H4 (cell line): ENCODE measurements at places on chromosomes 2 and 18.

GRCh38 chr2:109218087-109218791, 89.2 kb downstream of the SH3RF3 start:
- peak; percentile 59 for DNase-seq

GRCh38 chr18:34773961-34774766, 64.1 kb downstream of the DTNA start:
- peak; percentile 13 for DNase-seq

DNA sequence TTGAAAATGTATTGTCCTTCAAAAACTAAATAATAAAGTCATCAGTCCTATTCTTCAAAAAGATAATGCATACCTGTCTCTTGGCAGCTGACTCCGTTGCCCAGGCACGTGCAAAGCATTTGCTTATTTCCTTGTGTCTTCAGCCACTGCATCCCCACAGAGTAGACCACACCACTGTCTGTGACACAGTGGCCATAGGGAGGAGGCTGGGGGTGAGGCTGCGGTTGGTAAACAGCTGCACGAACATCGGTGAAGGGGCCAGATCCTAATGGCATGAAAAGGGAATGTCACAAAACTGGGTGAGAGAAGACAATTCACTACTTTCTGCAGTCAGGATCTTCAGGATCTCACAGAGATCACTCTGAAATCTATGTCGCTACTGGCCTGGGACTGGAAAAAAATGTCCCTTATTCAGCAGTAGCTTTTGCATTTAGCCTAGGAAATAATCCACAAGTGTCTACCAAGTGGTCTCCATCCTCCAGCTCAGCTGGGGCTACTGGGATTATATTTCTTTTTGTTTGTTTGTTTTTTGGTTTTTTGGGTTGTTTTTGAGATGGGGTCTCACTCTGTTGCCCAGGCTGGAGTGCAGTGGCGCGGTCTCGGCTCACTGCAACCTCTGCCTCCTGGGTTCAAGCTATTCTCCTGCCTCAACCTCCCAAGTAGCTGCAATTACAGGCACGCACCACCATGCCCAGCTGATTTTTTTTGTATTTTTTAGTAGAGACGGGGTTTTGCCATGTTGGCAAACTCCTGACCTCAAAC, 10.7 kb downstream of the FN1 start:
- DNase-seq: no peak

DNA sequence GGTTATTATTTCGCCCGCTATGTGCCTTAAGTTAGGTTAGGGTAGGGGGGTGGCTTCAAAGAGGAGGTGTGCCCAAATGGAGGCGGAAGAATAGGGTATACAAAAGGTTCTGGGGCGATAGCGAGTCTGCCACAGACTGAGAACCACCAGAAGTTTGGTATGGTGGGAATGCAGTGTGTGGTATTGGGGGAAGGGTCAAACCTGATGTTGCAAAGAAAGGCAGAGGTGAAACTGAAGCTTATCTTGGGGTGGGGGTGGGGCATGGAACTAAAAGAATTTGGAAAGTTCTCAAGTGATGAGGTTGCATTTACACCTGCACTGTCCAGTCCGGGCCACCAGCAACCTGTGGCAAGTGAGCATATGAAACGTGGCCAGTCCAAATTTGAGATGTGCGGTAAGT, 11.8 kb upstream of the CCBE1 start:
- DNase-seq: no peak

- no peak for DNase-seq
These were observed 43.6 kb downstream of the SCN9A start for GRCh38 chr2:166332106-166332505.

GRCh38 chr2:119852214-119852613, 92.5 kb downstream of the PTPN4 start:
- no peak for DNase-seq

GRCh38 chr2:89834306-89834705, 1142.8 kb downstream of the RPIA start:
- DNase-seq: no peak

- DNase-seq: no peak
These were observed 312.5 kb upstream of the NRP2 start for GRCh38 chr2:205369813-205370212.

- DNase-seq: no peak
These were observed 214.8 kb upstream of the PID1 start for GRCh38 chr2:229485857-229486256.

DNA sequence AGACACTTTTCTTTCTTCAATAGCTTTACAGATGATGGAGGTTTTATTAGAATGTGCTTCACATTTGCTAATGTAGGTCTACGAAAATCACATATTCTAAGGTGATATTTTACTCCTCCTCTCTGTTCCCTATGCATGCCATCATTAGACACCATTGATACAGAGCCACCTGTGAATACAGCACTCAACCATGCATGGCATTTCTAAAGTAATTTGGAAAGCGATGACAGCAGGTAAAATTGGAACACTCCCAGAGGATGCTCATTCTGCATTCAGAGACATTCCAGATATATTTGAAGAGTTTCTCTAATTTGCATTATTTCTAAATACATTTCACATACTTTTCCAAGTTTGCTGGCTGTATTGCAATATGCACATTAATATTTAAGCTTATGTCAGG, 65.3 kb upstream of the RIT2 start:
- no peak for DNase-seq

DNA sequence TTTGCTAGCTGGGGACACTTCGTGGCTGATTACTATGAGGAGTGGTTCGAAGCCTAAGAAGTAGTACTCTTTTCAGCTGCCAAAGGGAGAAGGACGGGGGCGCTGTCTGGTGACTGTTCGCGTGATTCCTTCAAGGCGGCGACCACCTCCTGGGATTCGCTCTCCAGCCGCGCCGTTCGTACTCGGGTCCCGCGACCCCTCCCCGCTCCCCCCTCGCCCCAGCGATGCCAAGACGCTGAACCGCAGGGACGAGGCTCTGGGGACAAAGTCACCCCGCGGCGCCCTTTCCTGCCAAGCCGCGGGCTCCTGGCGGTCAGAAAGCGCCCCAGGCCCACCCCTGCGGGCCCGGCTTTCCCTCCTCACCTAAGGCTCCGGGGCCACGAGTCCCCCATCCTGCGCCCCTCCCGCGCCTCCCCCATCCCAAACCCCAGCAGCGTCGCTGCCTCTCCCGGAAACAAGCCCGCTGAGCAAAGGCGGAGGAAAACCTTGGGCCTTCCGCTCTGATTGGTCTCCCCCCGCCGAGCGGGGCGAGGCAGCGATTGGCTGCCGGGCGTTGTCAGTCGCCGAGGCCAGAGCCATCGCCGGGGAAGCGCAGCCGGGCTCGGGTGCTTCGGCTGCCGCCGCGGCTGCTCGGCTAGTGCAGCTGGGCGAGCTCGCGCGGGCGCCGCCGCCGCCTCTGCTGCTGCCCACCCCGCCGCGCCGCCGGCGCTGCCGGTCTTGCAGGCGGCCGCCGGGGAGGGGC, 404.3 kb downstream of the XIRP2 start:
- peak; percentile 83 for DNase-seq

DNA sequence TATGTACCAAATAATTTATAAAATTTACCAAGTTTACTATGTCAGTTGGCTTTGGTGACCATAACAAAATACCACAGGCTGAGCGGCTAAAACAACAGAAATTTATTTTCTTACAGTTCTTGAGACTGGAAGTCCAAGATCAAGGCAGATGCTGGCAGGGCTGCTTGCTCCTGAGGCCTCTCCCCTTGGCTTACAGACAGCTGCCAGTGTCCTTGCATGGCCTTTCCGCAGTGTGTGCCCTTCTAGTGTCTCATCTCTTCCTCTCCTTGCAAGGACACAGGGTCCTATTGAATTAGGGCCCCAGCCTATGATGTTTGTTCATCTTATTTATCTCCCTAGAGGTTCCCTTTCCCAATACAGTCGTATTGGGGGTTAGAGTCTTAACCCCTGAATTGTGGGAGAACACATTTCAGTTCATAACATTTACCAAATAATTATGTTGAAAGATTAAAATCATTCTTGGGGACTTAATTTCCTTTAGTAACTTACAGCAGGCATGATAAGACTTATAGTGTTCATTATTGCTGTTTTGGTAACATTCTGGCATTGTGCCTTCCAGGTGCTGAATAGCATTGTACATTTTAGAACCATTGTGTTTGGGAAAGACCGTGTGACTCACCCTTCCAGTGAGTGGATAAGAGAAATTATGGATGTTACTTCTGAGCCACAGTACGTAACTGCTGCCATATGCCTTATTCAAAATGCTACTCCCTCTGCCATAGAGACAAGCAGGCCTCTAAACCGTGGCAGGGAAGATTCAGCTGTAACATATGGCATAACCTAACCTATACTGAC, 317.5 kb downstream of the TMX3 start:
- DNase-seq: no peak

- DNase-seq: no peak
These were observed 22.4 kb downstream of the PDCD1 start for GRCh38 chr2:241836292-241836691.

DNA sequence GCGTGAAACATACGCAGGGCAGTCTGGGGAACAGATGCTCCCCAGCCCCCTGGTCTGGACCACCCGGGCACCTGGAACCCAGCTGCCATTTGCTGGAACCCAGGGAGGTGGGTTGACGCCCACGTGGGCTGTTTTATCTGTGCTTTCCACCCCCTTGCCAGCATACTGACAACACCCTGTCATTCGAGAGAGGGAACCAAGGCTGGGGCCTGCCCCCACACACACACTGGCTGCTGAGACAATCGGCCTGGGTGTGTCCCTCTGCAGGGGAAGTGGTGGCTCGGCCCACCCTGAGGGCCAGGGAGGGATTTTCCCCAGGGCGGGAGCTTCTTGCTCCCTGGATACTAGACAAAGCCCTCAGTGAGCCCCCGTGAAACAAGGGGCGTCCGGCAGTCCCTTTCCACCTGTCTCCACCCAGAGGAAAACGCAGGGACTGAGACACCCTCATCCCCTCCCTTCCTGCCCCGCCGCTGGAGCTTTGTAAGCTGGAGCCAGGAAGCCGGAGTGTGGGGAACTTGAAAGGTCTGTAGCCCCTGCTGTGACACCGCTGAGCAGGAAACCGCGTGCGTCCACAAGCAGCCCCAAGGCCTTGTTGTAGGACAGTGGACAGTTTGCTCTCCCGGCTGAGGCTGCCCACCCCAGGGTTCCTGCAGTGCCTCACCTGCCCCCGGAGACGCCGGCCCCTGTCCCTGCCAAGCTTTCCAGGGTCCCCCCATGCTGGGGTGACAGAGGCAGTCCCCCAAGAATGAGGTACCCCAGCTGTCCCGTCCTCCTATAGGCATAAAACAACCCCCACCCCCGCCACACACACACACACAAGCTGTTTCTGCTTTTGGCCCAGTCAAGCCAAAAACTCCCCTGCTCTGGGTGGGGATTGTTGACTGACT, 14.1 kb upstream of the KLF11 start:
- no peak for DNase-seq

DNA sequence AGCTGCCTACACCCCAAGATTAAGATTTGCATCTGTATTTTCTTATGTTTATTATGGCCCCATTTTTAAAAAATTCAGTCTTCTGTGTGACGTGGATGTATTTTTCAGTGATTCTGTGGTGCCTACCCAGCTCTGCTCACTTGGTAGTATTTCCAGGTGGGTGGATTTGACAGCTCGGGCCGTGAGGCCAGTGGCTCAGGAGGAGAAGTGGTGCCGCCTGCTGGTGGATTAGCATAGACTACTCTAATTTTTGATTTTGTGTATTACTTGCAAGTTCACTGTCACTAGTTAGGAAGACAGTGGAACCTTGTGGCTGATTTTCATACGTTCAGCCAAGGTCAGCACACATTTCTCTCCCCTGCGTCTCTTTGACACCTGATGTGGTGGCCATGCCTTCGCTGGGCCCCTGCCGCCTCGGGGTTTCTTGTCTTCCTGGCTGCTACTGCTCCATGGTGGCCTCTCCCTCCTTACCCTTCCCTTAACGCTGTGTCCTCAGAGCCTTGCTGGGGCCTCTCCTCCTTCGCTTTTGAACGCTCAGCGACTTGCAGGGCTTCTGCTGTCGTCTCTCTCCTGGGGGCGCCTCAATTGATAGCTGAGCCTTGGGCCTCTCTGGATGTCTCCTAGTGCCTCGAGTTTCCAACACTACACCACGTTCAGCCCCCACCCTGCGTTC, 89.4 kb downstream of the DGKD start:
- DNase-seq: peak; percentile 71

DNA sequence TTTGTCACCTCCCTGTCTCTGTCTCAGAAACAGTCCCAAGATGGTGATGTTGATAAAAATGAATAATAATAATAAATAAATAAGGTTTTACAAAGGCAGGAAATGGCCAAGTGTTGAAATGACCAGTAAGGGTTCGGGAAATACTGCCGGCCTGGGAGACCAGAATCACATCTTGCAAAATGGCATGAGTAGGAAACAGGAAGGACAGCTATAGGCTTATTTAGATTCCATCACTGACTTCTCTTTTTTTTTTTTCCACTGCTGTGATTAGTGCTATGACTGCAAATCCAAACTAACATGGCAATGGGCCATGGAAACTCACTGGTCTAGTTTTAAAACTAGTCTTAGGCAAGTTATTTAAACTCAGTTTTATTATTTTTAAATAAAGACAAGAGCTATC, 60.6 kb downstream of the SCN1A start:
- DNase-seq: no peak

- no peak for DNase-seq
These were observed 30.9 kb downstream of the DPP4 start for GRCh38 chr2:162043132-162043531.

- DNase-seq: no peak
These were observed 591.9 kb downstream of the IRS1 start for GRCh38 chr2:226207671-226208070.

DNA sequence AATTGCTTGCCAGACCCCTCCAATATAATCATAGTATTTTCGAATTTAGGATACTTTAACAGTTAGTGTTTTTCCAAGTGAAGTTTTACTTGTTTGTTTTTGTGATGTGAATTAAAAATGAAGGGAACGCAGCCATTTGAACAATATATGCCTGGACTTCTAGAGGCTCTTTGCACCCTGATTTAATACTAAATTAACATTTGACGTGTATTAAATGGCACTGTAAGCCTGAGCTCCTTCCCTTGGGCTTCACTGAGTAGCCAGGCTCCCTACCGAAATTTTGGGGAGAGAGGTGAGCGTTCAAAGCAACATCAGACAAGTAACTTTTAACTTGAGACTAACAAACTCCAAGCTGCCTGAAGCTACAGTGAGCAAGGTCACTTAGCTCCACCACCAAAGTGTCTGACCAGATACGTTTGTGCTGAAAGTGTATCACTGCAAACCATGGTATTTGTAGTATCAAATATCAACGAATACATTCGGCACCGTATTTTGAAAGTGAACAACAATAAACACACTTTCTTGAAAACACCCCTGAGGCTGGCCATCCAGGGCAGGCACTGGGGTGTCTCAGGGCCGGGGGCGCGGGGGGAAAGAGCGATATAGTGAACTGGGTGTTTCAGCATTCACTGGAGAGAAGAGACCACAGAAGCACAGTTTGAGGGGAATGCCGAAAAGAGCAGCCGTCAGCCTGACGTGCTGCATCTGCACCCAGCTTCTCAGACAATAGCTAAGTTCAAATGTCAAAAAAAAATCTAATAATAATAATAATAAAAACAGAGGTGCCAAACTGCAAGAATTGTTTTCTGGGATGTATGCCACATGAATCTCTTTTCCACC, 7.7 kb upstream of the POU3F3 start:
- DNase-seq: no peak
